Mucosa of gallbladder (tissue), 1 donor: ENCODE measurements at places on chromosomes 4 and X. TPM values are rescaled to one million over a fixed set of nuclear protein-coding genes. Genes with fewer than 3 reads are reported as not detected.

GRCh38 chrX:9995855-9996339 is 28.7 kb downstream of the CLDN34 start:
- peak; percentile 82 for DNase-seq

DNA sequence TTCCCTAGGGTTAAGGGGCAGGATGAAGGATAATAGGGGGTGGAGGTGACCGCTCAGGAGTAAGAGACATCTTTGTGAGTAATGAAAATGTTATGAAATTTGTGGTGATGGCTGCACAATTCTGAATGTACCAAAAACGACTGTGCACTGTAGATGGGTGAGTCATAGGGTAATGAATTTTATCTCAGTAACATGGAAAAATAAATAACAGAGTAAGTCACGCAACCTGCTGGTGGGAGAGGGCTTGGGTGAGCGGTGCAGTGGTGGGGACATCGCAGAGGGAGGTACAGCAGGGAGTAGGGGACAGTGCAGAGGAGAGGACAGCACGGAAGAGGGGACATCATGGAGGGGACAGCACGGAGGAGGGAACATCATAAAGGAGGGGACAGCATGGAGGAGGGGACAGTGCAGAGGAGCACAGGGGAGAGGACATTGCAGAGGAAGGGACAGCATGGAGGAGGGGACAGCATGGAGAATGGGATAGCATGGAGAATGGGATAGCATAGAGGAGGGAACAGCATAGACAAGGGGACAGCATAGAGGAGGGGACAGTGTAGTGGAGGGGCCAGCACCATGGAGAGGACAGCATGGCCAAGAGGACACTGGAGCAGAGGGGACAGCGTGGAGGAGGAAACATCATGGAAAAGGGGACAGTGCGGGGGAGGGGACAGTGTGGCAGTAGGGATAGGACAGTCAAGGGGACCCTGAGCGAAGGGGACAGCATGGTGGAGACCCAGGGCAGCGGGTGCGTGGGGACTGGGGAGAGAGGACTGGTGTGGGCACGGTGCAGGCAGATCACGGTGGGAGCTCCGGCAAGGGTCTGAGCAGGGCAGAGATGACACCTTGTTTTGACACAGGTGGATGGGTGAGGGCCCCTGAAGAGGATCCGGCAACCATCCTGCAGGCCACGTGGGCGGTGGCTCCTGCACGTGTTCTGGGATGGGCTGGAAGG is 68.5 kb upstream of the MXD4 start:
- DNase-seq: no peak

GRCh38 chr4:179398414-179398813 is 1956.2 kb upstream of the AGA start:
- no peak for DNase-seq

The COX7B2 gene
- total RNA-seq: not detected

DNA sequence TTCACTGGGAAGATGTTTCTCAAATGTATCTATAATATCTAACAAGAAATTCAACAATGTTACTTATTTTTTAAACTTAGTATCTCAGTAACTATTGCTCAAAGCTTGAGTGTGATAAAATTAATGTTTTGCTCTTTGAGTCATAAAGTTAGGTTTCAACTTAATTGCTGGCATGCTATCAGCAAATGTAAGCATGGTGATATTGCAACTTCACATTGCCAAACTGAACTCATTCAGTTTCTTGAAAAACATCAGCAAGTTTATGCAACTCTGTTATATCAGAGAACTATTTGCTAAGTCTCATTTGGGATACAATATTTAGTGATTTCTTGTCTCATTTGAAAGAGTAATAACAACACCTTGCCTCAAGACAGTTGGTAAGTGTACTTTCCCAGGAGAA is 91.2 kb upstream of the KLF3 start:
- DNase-seq: no peak

DNA sequence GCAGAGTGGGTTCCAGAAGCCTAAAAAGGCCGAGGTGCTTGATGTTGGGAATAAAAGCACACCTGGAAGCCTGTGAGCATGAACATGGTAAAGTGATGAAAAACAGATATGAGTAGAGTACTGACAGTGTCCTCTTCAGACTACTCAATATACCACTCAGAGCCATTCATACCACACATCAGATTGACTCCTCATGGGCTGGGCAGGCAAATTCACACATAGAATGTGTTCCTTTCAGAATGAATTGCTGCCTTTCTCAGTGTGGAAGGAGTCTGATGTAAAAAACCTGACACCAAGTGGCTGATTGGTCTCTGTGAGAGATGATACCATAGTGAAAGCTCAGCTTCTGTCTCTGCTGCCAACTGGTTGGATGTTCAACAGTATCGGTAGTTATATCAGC is 442.7 kb downstream of the RAPGEF2 start:
- DNase-seq: no peak

The TNMD gene
- total RNA-seq: not detected

GRCh38 chr4:168679819-168680218 is 183.0 kb downstream of the PALLD start:
- DNase-seq: no peak

The ANK2 gene
- total RNA-seq: 13.7 TPM

GRCh38 chr4:23373261-23373660 is 516.6 kb downstream of the PPARGC1A start:
- peak; percentile 86 for DNase-seq

DNA sequence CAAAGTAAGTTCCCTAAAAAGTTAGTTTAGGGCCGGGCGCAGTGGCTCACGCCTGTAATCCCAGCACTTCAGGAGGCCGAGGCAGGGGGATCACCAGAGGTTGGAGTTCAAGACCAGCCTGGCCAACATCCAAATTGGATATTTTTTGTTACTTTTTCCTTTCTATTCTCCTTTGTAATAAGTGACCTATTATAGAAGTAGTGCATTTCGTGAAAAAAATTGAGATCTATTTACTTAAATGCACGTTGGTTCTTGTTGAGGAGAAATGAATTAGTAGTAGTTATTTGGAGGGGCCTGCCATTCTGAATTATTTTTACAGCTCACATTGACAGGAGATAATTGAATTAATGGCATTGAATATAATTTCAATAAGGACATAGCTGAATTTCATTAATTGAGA is 22.3 kb upstream of the NDUFC1 start:
- no peak for DNase-seq

The FATE1 gene
- 0.52 TPM for total RNA-seq

- no peak for DNase-seq
These were observed 90.6 kb upstream of the WWC2 start for GRCh38 chr4:183008492-183008891.

The KCNE5 gene
- total RNA-seq: 0.49 TPM

GRCh38 chr4:29037501-29037900 is 1682.7 kb upstream of the PCDH7 start:
- DNase-seq: no peak

DNA sequence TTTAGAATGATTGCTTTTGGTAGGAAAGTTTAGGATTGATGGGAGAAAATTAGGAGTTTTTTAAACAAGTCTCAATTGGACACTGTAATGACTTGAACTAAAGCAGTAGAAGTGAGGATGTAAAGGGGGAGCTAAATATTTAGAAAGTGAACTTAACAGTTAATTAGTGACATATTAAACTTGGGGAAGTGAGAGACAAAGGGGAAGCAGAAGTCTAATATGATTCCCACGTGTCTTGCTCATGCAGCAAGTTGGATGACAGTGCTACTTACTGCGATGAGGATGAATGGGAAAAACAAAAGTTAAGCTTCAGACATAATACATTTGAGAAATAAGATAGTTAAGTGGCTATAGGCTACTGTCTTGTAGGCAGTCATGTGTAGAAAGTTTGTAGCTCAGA is 110.4 kb downstream of the RPA4 start:
- DNase-seq: no peak

The PDLIM3 gene
- total RNA-seq: 85.5 TPM

- DNase-seq: no peak
These were observed 72.5 kb downstream of the FAT1 start for GRCh38 chr4:186651181-186651603.

- DNase-seq: no peak
These were observed 6.3 kb upstream of the TBC1D25 start for GRCh38 chrX:48533165-48533564.

GRCh38 chr4:169664615-169665014 is 44.2 kb downstream of the CLCN3 start:
- no peak for DNase-seq

- DNase-seq: no peak
These were observed 146.4 kb downstream of the PALLD start for GRCh38 chr4:168643111-168643795.

DNA sequence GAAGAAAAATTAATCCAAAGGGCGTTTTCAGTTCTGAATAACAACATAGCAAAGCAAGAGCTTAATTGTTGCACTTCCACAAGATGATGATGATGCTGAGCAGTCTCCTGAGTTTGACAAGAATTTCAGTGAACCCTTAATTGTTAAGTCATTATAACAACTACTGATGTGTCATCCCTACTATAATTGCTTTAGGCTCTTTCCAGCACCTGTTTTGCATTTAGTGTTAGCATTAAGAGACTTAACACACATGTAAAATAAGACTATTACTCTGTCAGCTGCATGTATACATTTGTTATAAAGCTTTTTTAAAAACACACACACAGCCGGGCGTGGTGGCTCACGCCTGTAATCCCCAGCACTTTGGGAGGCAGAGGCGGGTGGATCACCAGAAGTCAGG is 37.9 kb upstream of the GALNT7 start:
- no peak for DNase-seq

DNA sequence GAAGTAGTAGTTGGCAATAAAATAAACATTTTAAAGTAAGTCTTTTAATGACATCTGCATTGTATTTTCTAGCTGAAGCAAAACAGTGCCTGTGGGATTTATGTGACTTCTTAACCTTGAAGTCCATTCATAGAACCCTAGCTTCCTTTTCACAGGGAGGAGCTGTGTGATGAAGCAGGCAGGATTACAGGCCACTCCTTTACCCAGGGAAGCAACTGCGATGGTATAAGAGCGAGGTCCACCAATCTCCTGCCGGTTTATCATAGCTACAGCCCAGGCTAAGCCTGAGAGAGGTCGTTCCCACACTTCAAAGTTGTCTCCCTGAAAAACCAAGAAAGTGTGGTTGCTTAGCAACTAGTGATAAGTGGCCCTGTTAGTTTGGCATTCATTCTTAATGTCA is 7.0 kb downstream of the RPL36A start:
- no peak for DNase-seq

- DNase-seq: no peak
These were observed at the start of gene ODAPH for GRCh38 chr4:75555294-75556164. ODAPH (plus strand) TSS chr4:75556066; CDS start chr4:75556083, 17 bp downstream.

DNA sequence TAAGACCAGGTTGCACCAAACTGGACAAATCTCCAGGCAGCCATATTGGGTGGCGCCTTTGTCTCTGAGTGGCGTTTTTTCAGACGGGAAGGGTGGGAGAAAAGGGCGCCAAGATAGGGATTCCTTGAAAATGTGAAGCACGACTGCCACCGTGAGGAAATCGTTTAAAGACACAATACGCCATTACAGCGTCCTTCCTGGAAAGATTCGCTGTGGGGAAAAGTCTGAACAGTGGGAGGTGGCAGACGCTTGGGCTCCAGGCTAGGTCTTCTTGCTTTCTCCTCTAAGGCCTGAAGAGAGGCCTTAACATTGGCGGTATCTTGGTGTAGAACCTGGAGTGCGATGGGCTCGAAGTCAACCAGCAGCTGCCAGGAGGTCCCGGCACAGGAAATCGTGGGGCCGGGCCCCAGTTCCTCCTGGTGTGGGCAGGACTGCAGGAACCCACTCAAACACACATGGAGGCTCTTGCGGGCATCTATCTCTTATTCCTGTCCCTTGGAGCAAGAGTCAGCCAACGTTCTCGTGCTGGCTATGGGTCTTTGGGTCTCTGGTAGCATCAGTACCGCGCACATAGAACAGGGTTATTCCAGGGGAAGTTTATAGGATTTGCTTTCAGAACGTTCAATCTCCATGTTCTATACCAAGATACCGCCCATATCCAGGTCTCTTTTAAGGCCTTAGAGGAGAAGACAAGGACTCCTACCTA is 208.8 kb downstream of the OR13H1 start:
- DNase-seq: peak; percentile 91

DNA sequence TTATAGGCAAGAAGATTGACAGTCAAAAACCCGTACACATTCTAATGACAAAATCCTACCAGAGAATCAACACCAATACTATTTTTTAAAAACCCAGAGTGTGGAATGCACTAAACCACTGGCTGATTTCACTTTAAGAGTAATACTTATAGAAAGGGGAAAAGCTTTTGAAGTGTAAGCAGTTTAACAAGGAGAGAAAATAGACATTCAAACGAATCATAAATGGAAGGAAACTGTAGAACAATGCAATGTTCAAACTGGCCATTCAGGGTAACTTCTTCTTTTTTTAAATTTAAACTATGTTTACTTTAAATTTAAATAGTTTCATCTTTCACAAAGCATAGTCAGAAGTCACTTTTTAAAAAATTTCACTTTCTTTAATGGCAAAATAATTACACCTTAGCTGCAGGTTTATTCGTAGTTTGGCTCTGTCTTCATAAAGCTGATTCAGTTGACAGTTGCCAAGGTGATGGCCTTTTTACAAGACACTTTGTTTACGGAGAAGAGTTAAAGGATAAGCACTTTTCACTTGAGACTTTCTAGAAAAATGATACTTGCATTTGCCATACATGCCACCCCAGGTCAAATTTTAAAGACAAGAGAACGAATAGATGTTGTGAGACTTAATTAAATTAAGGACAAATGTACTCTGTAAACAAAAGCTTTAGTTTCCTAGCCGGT is 82.4 kb upstream of the KLF3 start:
- no peak for DNase-seq

DNA sequence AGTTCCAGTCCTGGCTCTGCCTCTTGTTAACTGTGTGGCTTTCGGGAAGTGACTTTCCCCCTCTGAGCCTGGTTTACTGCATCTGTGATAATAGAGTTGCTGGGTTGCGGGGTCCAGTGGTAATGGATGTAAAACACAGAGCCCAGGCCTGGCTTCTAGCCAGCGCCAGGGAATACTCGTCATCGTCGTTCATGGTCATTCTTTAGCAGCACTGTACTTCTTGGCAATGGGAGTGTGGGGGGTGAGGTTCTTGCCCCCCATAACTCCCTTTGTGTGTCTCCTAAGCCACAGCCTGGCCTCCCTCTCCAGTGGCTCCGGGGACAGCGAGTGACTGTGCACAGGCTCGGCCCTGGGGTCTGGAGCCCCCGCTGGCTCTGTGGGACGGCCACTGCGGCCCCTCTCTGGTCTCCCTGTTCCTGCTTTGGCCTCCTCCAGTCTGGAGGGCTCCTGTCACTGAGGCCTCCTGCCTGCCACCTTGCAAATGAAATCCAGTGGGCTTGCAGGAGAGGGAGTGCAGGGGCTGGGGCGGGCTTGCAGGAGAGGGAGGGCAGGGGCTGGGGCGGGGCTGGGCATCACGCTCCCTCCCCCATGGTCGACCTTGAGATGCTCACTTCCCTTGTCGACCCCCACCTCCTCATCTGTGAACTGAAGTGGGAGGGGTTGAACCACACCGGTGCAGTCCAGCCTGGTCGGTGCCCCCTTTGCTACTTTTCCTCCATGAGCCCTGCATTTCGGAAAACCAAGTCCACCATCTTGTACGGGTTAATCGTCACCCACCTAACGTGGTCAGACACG is 13.2 kb downstream of the PSAPL1 start:
- no peak for DNase-seq

The SPACA5 gene
- not detected for total RNA-seq
